A549 treated with RU486 at 1 μM for 4 hours (cell line): ENCODE measurements at places on chromosomes 4 and X. TPM values are rescaled to one million over a fixed set of nuclear protein-coding genes. Genes with fewer than 3 reads are reported as not detected.

Gene OGT
- 22.7 to 43.8 TPM (median 36.7 TPM) in 5 replicates for total RNA-seq

Gene PDCL2
- not detected in 5 replicates for total RNA-seq

Gene SLC25A14
- 16.4 to 20.4 TPM (median 19.6 TPM) in 5 replicates for total RNA-seq

Gene HSD17B13
- total RNA-seq: 0.06 to 0.07 TPM in 2 of 5 replicates, not detected in the others

Gene GAB3
- total RNA-seq: 0.26 to 0.57 TPM (median 0.49 TPM) in 5 replicates

Gene PABPC1L2B
- not detected in 5 replicates for total RNA-seq

Gene GRID2
- not detected in 5 replicates for total RNA-seq

Gene ARL9
- total RNA-seq: not detected in 5 replicates

Gene NWD2
- not detected in 5 replicates for total RNA-seq

Gene VCX3B
- not detected in 5 replicates for total RNA-seq

Gene SLC16A2
- 24.6 to 29.4 TPM (median 26.4 TPM) in 5 replicates for total RNA-seq

Gene TEX11
- total RNA-seq: not detected in 5 replicates

Gene RTL9
- total RNA-seq: 0.03 to 0.08 TPM (median 0.06 TPM) in 5 replicates

Gene DCAF12L1
- total RNA-seq: not detected in 5 replicates

Gene ARHGAP4
- total RNA-seq: 1.2 to 1.6 TPM (median 1.4 TPM) in 5 replicates

Gene FAM47E
- 0.13 to 0.33 TPM (median 0.19 TPM) in 4 of 5 replicates, not detected in the other for total RNA-seq

Gene ODAM
- not detected in 5 replicates for total RNA-seq

Gene BEND4
- total RNA-seq: not detected in 5 replicates

Gene SULT1B1
- 0.14 TPM in 1 of 5 replicates, not detected in the others for total RNA-seq

Gene LGI2
- total RNA-seq: 0.09 to 0.38 TPM (median 0.25 TPM) in 5 replicates

Gene AFP
- 1.7 to 13.1 TPM (median 2.3 TPM) in 5 replicates for total RNA-seq

Gene FMR1NB
- total RNA-seq: not detected in 5 replicates

Gene GUCY1A1
- not detected in 5 replicates for total RNA-seq

Gene TLR10
- 0.05 to 0.06 TPM (median 0.05 TPM) in 3 of 5 replicates, not detected in the others for total RNA-seq

Gene CXorf38
- 7.6 to 12.7 TPM (median 11.0 TPM) in 5 replicates for total RNA-seq

Gene ANKRD50
- total RNA-seq: 2.4 to 5.6 TPM (median 4.7 TPM) in 5 replicates

Gene DOK7
- total RNA-seq: 0.27 to 0.75 TPM (median 0.45 TPM) in 5 replicates

Gene RNF150
- total RNA-seq: 0.19 to 0.57 TPM (median 0.36 TPM) in 5 replicates

Gene PLA2G12A
- 9.4 to 16.2 TPM (median 11.0 TPM) in 5 replicates for total RNA-seq

Gene COPS4
- 23.3 to 39.3 TPM (median 26.5 TPM) in 5 replicates for total RNA-seq
